Suprapubic skin (tissue), 4 donors: ENCODE measurements at places on chromosomes 6 and 20. TPM values are rescaled to one million over a fixed set of nuclear protein-coding genes. Genes with fewer than 3 reads are reported as not detected.

DNA sequence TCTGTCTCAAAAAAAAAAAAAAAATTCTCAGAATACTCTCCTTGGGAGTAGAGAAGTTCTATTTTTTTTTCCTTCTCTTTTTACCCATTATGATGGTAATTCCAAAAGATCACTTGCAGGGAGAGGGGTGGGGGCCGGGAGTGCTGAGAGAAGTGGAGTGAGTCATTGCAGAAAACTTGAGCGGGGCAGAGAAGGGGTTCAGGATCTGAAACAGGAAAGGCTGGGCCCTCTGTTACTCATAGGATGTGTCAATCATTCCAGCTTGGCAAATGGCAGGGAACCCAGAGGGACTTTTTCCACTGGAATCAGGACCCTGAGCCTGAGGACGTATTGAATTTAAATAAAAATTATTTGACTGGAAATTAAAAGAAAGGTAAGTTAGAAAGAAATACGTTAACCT is 111.4 kb upstream of the ARMC2 start:
- peak; percentile 72 for DNase-seq

- no peak for DNase-seq
Measured at GRCh38 chr20:58913079-58913478, 60.6 kb downstream of the GNAS start.

Gene EPB41L1
- 22.9 TPM for total RNA-seq

GRCh38 chr20:31560094-31560745 is 44.9 kb upstream of the ID1 start:
- DNase-seq, result no peak

Gene RNF144B
- 48.4 TPM for total RNA-seq

DNA sequence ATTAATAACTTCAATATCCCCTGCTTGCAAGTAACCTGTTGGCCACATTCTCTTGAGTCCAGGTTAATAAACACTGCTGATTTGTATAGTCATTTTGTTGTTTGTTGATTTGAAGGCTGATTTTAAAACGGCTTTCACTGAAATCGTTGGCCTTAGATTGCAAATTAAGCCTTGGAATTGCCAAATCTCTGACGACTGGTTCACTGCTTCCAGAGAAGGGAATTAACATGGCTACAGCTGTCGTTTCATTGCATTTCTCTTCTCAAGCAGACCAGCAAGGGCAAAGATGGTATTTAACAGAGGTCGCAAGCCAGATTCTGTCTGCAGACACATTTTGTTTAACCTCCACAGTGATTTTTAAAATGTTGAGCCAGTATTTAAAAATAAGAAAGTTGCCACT is 470.9 kb downstream of the TFAP2A start:
- DNase-seq, result no peak

Gene SEMG1
- not detected for total RNA-seq

DNA sequence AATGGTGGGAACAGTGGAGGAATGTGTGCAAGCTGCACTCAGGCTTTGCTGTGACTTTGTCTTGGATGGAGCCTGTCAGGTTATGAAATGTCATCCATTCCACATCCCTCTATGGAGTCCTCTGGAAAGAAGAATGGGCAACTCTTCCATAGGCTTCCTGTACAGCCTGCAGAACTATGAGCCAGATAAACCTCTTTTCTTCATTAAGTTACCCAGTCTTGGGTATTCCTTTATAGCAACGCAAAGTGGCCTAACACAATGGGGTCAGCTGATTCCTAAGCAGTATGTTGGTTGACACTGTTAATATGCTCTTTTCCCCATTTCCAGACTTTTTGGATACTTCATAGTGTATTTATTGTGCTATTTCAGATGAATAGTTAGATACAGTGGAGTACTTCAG is 75.8 kb upstream of the IYD start:
- no peak for DNase-seq

DNA sequence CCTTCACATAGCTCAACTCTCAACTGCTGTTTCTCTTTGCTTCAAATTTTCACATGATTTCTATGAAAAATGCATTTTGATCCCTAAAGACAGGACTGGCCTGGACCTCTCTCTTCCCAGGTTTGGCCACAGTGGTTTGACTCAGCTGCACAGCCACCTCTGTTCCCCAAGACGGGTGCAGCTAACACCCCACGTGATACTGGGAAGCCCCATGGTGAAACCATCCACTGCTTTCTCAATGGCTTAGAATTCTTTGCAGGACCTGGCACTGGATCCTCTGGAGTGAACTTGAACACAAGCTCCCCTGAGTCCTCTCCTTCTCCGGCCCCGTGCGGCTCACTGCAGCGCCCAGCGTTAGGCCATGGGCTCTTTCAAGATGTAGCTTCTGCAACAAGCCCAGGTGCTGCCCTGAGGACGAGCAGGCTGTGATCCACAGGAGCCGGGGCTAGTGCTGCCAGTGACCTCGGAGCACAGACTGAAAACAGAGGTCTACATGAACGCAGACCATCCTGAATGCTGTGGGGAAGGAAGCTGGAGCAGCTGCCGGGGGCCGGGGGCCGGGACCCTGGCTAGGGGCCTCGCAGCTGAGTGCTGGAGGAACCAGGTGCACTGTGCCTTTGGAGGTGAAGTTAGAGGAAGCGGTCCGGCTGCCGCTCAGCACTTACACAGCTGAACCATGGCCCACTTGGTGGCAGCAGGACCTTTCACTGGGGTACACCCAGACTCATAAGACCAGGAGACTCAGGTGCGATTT is 58.8 kb upstream of the MPC1 start:
- peak; percentile 45 for DNase-seq

DNA sequence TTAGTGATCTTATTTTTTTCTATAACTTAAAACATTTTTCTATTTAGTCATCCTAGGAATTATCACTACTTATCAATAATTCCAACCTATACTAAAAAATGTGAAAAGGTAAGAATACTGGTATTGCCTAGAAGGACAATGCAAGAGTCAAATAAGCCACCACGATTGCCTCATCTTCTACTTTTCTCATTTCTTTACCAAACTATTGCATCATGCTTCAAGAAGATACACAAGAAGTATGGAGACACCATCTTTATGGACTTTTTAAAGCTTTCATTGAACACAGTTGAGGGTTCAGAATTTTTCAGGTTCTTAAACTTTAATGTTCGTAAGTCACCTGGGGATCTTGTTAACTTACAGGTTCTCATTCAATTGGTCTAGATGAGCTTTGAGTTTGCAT is 25.9 kb downstream of the ELOVL2 start:
- no peak for DNase-seq

DNA sequence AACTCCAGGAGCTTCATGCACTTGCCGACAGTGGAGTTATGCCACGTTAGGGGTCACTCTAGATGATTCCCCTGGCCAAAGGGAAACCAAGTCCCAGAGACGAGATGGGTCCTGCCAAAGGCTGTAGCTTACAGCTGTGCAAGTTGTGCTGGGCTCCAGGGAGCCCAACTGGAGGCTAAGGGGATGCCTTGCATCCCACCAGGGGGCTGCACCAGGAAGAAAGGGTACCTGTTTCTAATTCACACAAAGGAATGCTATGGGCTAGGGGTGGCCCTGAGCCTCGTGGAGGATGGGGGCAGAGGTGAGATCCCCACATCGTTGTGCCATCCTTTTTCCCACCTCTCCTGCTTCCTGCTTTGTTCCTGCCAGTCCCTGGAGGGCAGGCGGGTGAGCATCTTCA is 23.7 kb upstream of the SCRT2 start:
- no peak for DNase-seq

- no peak for DNase-seq
Measured at GRCh38 chr6:145312481-145312880, 422.8 kb downstream of the EPM2A start.

Gene RBBP8NL
- total RNA-seq, result 6.6 TPM

- no peak for DNase-seq
Measured at GRCh38 chr6:43076464-43077332, 584 bp downstream of the PTK7 start.

Gene TMEM74B
- total RNA-seq, result 3.9 TPM

Gene CMTR1
- total RNA-seq, result 27.0 TPM

Gene SFTA2
- total RNA-seq, result not detected

Gene PNPLA1
- total RNA-seq, result 28.9 TPM
